ENCODE measurements at places on chromosomes 11 and 22.

DNA sequence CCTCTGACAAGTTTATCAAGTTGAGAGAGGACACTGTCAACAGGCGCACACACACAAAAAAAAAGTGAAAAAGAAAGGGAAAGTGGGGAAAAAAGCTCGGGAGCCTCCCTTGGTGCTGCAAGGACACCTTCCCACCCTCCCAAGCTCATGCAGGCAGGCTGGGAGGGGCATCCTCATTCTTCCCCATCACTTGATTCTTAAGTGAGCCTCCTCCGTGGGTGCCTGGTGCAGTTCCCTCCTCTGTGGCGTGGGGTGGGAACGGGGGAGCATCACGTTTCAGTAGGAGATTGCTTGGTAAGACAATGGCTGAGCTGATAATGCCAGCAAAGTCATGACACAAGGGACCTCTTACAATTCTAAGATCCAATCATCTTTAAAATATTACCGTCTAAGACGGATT is 108.8 kb downstream of the NXPE2 start:
- no peak for DNase-seq

- DNase-seq: no peak
These were observed 103.5 kb downstream of the DDX10 start for GRCh38 chr11:108768370-108768769.

- no peak for DNase-seq
These were observed 1.2 kb downstream of the DPAGT1 start for GRCh38 chr11:119100246-119100970.

DNA sequence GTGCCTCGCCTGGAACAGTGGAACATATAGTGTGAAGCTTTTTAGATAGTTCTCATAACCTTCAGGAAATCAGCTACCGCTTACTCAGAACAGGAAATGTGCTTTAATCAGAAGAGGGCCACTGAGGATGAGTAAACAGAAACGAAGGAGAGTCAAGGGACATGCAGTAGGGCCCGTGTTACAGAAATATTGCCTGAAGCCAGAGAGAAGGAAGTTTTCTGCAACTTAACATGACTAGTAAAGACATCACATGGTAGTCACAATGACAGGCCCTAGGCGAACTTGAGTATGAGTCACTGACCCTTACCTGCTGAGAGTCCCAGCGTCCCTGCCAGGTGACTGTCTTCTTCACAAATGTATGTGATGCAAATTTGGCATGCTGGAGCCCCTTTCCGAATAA is 39.4 kb downstream of the CARD18 start:
- peak; percentile 23 for DNase-seq

DNA sequence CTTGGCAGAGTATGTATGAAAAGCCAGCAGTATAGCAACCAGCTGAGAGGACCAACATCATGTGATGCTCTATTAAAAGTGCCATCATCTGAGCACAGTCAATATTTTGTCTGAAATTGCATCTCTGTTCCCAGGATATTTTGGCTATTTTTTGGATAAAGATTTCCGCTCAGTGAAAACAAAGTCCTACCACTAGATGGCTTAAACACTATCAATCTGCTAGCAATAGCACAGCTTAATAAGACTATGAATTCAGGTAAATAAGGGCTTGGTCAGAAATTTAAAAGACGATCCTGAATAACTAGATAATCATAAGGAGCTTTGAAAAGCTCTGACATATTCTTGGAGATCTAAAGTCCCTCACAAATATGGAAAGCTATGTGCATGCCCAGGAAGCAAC is 74.4 kb downstream of the MS4A13 start:
- no peak for DNase-seq

DNA sequence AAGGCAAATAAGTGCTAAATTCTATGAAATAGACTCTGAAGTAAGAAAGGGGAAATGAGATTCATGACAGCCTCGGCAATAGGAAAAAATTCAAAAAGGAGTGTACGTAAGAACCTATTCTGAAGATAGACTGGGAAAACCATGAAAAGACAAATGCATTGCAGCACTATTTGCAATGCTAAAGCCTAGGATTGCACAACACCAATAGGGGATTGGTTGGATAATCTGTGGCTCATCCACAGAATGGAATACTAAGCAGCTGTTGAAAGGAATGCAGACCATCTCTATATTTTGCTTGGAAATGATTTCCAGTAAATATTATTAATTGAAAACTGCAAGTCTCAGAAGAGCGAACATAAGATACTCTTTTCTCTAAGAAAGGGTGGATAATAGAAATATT is 91.7 kb upstream of the CLMP start:
- DNase-seq: no peak

- no peak for DNase-seq
These were observed 930.4 kb downstream of the TBC1D22A start for GRCh38 chr22:47692811-47693210.

DNA sequence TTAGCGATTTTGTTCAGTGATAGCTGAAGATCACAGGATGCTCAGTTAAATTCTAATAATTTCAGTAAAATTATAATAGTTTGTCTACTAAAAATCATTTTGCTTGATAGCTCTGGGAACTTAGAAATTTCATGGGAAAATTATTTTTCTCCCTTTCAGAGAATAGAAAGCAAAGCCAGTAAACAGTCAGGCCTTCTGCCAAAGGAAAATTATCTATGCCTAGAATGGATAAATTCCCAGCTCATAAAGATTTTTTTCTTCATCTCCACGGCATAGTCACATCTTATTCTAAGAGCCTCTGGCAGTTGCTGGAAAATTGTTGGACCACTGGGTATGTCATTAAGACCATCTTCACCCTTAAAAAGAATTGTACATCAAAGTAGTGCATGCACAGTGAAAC is 169.6 kb upstream of the ANO3 start:
- no peak for DNase-seq

- no peak for DNase-seq
These were observed 39.4 kb upstream of the GGTLC2 start for GRCh38 chr22:22605074-22605404.

- no peak for DNase-seq
These were observed 71.8 kb downstream of the GGTLC2 start for GRCh38 chr22:22716136-22716665.

GRCh38 chr11:65502555-65503367 is 3.9 kb downstream of the MALAT1 start:
- DNase-seq: peak; percentile 27

Data from central memory CD4-positive, alpha-beta T cell (primary cell).